Thoracic aorta (tissue), 2 donors: ENCODE measurements at places on chromosomes 11 and 22. TPM values are rescaled to one million over a fixed set of nuclear protein-coding genes. Genes with fewer than 3 reads are reported as not detected.

Gene UPB1
- total RNA-seq: 2.7 TPM

Gene ANO1
- total RNA-seq: 161 TPM

Gene APOBEC3B
- total RNA-seq: 0.42 TPM

GRCh38 chr22:48959496-48959895 is 868.2 kb downstream of the BRD1 start:
- no peak for DNase-seq

DNA sequence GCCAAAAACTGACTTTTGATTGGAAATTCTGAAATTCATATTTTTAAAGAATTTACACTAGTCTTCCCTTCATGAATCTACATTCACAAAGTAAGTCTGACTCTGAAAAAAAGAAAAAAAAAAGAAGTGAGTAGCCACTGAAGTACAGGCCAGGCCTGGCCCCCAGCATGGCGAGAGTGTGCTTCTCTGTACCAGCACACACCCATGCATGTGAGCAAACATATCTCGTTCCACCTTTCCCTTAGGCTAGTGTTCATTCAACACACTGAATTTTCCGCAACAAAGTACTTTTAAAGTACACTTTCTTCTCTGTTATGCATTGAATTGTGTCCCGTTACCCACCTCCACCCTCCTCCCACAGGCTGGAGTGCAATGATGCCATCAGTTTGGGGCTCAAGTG is 4.5 kb downstream of the C11orf16 start:
- DNase-seq: no peak

Gene MS4A7
- total RNA-seq: 41.8 TPM

GRCh38 chr11:59992425-59992824 is 24.6 kb upstream of the OOSP4B start:
- DNase-seq: no peak

Gene MPPED2
- total RNA-seq: 16.0 TPM

GRCh38 chr11:71992136-71992730 is 6.5 kb upstream of the IL18BP start:
- DNase-seq: no peak

Gene C22orf31
- total RNA-seq: not detected

- DNase-seq: no peak
Observed at GRCh38 chr11:83835423-83835822, 549.3 kb upstream of the CCDC90B start.

DNA sequence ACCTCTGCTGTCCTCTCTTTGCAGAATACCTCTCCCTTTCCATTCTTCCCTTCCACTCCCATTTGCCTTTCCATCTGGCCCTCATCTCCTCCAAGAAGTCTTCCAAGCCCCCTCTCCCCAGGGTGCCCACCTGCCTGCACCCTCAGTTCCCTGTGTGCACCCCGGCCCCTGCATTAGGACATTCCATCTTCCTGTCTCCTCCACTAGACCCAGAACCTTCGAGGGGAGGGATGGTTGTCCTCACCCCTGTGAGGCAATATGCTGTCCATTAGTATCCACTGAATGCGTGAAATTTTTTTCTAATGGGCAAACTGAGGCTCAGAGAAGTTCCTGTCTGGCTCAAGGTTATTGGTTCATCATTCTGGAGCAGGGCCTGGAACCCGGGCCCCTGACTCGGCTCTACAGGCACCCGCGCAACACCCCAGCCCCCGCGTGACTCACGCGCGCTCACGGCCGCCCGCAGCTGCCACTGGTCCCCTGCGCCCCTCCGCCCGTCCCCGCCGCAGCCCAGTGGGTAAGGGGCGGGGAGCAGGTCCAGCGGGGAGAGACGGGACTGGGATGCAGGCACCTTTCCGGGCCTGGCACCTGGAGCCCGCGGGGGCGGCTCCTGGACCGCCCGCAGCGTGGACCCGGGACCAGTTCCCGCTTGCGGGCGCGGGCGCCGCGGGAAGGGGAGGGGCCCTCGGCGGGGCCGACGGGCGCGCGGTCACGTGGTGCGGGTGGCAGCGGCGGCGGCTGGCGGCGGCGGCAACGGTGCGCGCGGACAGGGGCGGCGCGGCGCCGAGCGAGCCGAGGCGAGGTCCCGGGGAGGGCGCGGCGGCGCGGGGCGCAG is 7.0 kb downstream of the SEPTIN3 start:
- DNase-seq: no peak

DNA sequence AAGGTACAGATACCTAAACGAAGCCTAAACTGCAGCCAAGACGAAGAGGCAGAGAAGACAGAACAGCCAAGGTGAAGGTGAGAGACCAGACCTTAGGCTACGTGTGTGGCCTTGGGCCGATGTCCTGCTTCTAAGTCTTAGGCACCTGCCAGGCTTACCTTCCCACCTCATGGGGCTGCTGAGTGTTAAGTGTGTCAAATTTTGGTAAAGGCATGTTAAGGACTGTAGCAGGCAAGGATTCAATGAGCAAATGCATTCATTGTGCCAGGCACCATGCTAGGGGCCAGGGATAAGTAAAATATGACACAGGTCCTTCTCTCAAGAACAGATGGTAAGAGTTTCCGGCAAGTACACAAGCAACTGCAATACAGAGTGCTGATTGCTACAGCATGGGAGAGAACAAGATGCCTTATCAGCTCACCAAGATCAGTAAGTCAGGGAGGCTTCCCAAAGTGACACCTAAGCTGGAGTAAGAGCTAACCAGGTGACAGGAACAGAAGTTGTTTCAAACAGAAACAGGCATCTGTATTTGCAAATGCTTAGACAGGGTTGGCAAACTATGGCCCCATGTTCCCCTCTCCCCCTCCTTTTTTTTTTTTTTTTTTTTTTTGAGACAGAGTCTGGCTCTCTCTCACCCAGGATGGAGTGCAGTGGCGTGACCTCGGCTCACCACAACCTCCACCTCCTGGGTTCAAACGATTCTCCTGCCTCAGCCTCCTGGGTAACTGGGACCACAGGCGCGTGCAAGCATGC is 46.7 kb downstream of the CLTCL1 start:
- no peak for DNase-seq

DNA sequence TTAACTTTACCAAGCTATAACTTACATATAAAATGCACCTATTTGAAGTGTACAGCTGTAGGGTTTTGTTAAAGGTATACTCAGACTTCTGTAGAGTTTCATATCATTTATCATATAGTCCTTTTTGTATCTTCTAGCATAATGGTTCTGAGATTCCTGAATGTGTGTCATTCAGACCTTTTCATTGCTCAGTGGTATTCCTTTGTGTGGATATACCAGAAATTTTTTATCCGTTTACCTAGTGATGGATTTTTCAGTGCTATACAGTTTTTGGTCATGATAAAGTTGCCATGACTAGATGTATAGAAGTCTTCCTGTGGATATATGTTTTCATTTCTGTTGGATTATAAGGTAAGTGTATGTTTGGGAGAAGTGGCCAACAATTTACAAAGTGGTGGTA is 6.3 kb upstream of the PITPNB start:
- no peak for DNase-seq

- no peak for DNase-seq
Observed at GRCh38 chr11:15073361-15074205, at the start of gene CALCB. Gene CALCB (plus strand): TSS chr11:15073593. CDS start chr11:15074719, 1,126 bp downstream.

Gene PPP6R3
- total RNA-seq: 166 TPM
